ENCODE measurements at places on chromosomes 5 and 9.

DNA sequence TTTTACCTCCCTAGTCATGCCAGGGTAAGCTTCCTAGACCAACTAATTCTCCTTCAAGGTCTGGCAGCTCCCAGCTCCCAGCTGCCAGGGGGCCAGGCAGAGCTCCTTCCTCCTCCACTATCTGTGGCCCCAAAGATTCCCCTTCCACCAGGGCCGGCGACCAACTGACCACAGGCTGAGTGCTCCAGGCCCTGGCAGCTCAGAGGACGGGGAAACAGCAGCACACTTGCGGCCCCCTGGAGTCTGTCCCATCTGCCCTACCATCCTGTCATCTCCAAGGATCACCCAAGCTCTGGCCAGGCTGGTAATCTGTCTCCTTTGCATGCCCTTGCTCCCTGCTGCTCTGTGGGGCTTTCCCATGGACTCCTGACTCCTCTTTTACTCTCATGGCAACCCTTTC lies 31.2 kb upstream of the BASP1 start:
- DNase-seq, result no peak

DNA sequence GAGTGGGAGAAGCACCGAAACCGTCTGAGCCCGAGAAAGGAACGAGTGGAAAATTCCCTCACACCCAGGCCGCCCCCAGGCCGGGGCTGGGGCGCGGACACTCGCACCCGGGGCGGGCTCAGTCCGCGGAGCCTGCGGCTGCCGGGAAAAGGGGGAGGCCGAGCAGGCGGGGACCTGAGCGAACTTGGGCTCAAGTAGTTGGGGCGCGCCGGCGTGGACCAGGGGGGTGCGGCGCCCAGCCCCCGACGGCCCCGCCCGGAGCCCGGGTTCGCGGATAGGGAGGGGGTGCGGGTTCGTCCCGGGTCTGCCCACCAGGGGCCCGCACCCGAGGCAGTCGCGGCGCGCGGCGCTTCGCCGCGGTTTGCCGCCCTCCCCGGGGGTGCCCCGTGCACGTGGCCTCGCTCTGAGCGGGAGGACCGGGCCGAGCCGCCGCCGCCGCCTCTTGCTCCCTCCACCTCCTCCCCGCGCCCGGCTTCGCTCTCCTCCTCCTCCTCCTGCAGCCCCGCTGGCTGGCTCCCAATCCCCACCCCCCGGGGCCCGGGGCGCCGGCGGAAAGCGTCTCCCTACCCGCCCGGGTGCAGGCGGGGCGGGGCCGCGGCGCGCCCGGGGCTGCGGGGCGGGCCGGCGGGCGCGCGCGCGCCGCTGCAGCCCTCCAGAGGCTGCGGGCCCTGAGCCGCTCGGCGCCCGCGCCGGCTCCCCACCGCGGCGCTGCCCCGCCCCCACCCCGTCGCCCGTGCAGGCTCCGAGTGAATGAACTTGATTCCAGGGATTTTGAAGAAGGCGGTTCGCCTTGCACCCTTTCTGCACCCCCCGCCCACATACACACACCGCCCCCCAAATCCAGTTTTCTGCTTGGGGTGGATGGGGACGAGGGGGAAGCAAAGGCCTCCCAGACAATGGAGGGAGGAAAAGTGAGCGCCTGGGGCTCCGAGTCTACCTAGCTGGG lies 1.3 kb upstream of the NFIB start:
- no peak for DNase-seq

DNA sequence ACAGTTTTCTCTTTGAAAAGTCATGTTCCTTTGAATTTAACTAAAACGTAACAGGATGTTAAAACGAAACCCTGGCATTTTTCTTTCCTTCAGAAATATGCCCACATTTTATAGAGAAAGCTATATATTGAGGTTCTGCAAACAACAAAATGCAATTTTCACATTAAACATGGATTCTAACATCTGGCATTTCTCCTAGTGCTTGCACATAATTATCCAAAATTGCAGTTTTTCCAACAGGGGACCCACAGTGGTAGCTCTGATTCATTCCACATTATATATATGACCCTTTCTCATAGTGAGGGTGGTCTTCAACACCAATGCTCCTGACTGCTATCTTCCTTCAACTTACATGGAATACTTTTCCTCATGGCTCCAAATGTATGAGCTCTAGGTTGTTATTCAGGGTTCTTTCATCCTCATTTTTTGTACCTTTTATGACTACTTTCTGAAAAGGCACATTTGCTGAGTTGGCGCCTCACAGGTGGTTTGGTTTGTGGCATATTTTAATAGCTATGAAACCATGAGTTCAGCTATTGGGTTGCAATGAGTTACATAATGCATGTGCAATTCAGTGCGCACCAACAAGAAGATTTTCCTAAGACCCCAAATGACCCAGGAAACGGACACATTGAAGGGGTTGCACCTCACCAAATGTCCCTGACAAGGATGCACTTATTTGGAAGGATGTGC lies 551.7 kb downstream of the RAB3C start:
- DNase-seq, result no peak

GRCh38 chr9:1454616-1455347 lies 404.6 kb downstream of the DMRT2 start:
- no peak for DNase-seq

GRCh38 chr9:113299800-113300292 lies 3.3 kb downstream of the RNF183 start:
- no peak for DNase-seq

DNA sequence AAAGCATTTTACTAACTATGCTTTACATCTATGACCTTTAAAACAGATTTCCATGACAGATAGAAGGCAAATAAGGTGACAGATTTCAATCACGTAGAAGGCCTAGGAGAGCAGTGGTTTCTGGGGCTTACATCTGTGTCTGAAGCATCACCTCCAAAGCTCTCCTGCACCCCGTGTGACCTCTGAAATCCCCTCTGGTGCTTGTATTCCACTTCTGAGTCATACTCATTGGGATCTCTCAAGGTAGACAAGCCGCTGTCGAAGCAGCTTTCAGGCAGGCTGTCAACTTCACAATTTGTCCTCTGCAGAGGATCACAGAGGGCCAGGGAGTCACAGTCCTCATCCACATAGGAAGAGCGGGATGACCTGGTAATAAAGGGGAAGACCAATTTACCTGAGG lies 62.2 kb downstream of the RASEF start:
- no peak for DNase-seq

- DNase-seq, result no peak
These were observed 162.1 kb downstream of the TENT4A start for GRCh38 chr5:6875376-6875775.

DNA sequence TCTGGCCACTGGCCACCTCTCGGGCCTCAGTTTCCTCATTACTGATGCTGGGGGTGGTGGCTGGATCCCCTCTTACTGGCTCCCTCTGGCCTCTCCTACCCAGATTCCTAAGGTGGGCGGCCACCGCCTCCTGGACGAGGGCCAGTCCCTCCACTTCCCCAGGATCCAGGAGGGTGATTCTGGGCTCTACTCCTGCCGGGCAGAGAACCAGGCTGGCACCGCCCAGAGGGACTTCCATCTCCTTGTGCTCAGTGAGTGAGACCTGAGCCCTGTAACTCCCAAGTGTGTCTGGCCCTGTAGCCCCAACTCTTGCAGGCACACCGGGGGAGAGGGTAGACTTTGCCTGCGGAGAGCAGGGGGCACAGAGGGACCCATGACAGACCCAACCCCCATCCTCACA lies 83.3 kb downstream of the HMCN2 start:
- no peak for DNase-seq

GRCh38 chr5:39544941-39545340 lies 120.2 kb upstream of the DAB2 start:
- DNase-seq, result no peak

GRCh38 chr5:15261269-15261995 lies 238.5 kb upstream of the FBXL7 start:
- no peak for DNase-seq

- no peak for DNase-seq
These were observed 1.1 kb downstream of the PALM2AKAP2 start for GRCh38 chr9:109781086-109781485.

GRCh38 chr9:86020731-86021130 lies 78.6 kb downstream of the GOLM1 start:
- no peak for DNase-seq

- no peak for DNase-seq
These were observed 160.0 kb downstream of the RMI1 start for GRCh38 chr9:84140535-84141101.

DNA sequence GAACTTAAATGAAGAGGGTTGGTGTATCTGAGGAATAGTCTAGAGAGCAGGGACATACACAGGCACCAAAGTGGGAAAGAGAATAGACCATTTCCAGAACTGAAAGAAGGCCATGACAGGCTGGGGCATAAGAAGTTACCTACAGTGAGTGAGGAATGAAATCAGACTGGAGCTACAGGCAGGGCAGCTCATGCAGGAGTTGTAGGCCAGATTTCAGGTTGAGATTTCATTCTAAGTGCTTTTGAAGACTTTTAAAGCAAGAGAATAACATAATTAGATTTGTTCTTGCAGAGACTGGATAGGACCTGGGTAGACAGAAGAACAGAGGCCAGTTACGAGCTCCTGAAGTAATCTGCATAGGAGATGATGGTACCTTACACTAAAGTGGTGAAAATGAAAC lies 280.8 kb downstream of the KIAA0825 start:
- no peak for DNase-seq

- no peak for DNase-seq
These were observed 141.6 kb downstream of the NR3C1 start for GRCh38 chr5:143261748-143262392.

- no peak for DNase-seq
These were observed 414.2 kb downstream of the CCDC171 start for GRCh38 chr9:15967068-15967467.

DNA sequence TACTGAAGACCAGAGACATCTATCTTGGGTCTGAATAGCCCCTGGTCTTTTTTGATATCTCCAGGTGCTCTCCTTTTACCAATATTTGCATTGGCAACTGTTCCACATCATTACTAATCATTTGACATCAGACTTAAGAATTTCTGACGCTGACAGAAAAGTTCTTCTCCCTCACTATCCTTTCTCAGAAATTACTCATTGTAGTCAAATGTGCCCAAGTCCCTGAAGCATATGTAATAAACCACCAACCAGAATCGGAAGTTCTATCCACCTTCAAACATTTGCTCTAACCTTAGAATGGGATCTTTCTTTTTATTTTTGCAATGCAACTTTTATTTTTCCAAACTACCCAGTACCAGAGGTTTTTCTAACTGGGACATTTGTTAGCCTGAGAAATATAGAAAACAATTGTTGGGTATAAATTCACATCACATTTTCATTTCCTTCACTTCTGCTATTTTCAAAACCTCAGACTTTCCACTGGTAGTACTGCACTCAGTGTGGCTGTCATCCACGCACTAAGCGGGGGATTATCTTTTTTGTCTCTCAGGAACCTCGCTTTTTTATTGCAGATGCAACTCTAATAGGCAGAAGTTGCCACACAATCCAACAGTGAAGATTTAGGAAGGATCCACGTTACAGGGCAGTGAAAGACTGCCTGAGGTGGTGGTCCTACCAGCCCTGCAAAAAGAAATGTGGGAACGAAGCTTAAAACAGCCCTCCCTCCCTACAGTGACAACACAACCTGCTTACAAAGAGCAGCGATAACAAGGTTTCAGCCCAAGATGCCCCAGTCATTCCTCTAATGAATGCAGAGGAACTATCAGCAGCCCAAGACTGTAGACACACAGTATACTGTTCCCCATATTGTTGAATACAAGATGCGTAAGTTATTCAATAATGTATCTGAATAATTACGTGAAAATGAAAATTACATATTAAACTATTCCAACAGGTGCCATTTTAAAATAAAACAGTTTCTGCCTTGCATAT lies 201.2 kb downstream of the EBF1 start:
- no peak for DNase-seq

- DNase-seq, result no peak
These were observed 268.0 kb downstream of the BNC2 start for GRCh38 chr9:16602494-16602893.

- DNase-seq, result no peak
These were observed 55.4 kb downstream of the FOXI1 start for GRCh38 chr5:170161069-170161468.

DNA sequence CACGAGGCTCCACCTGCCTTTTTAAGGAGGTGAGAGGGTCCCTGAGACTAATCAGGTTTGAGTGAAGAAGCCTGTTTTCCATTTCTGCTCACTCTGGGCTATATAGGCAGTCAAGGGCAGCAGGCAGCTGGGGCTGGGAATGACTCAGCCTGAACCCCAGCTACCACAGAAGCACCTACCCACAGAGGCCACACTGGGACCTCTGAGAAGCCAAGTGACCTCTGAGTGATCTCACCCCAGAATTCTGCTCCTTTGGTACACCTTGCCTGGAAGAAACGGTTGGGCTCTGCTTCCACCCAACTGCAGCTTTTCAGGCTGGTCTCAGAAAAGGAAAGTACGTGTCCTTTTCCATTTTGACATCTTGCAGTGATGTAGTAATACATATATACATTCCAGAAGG lies 6.8 kb downstream of the FAM219A start:
- DNase-seq, result no peak

DNA sequence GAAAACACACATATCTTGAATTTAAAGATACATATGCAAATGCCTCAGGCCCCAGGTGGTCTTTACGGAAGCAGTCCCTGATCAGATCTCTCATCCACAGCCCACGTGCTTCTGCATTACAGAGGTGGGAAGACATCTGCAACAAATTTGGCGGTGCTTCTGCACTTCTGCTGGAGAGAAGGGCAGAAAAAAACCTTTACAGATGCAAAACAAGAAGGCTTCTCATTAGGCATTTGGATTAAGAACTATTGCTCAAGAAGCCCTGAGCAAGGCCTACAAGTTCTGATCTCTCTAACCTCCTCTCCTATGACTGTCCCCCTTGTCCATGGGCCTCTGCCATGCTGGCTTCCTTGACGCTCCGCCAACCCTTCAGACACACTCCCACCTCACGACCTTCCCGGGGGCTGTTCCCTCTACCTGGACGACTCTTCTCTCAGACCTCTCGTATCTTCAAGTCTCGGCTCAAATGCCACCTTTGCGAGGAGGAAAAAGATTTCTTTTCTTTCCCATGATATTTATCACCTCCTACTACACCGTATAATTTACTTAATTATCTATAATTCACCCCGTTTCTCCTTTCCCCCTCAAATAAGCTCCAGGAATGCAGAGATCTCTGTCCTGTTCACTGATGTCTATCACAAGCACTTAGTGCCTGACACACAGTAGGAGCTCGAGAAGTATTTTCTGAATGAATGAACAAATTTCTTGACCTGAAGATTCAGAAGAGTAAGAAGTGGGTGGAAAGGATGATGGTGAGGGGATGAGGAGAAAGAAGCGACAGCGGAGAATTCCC lies 1.1 kb downstream of the MTMR12 start:
- DNase-seq, result no peak

GRCh38 chr9:134945509-134946275 lies 28.0 kb upstream of the FCN1 start:
- no peak for DNase-seq

DNA sequence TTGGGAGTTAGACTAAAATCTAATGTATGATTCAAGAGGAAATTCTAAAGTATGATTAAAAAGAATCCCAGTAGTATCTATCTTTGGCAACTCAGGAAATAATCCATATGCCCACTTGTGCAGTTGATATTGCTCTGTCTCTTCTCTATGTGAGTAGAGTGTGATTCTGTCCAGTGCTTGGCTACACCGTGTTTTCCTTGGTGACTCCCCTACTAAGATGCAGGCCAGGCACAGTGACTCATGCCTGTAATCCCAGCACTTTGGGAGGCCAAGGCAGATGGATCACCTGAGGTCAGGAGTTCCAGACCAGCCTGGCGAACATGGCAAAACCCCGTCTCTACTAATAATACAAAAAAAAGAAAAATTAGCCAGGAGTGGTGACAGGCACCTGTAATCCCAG lies 495.4 kb downstream of the MAT2B start:
- DNase-seq, result no peak

- DNase-seq, result no peak
These were observed 94.7 kb downstream of the PPARGC1B start for GRCh38 chr5:149824846-149825245.

GRCh38 chr9:30723656-30724055 lies 1660.8 kb upstream of the ACO1 start:
- no peak for DNase-seq

Data from SW 1271 (cell line).